ENCODE measurements at places on chromosomes 6 and 20. TPM values are rescaled to one million over a fixed set of nuclear protein-coding genes. Genes with fewer than 3 reads are reported as not detected.

The AVP gene
- total RNA-seq = not detected

The CCN6 gene
- 0.47 TPM for total RNA-seq

The TMEM74B gene
- 18.3 TPM for total RNA-seq

The OPRL1 gene
- total RNA-seq = 0.33 TPM

The NCOA6 gene
- total RNA-seq = 17.7 TPM

The TMEM200A gene
- 0.04 TPM for total RNA-seq

The ARMC12 gene
- total RNA-seq = 0.35 TPM

The TSBP1 gene
- total RNA-seq = not detected

The LINC00237 gene
- not detected for total RNA-seq

The GCNT2 gene
- 1.8 TPM for total RNA-seq

- DNase-seq = no peak
These were observed 176.9 kb downstream of the DTNBP1 start for GRCh38 chr6:15485936-15486335.

- no peak for DNase-seq
These were observed 86.4 kb downstream of the ADGRG6 start for GRCh38 chr6:142387997-142388815.

- no peak for DNase-seq
These were observed 44.7 kb downstream of the RSPH3 start for GRCh38 chr6:158955255-158955654.

GRCh38 chr20:51098284-51098810, 75.4 kb upstream of the KCNG1 start:
- no peak for DNase-seq

DNA sequence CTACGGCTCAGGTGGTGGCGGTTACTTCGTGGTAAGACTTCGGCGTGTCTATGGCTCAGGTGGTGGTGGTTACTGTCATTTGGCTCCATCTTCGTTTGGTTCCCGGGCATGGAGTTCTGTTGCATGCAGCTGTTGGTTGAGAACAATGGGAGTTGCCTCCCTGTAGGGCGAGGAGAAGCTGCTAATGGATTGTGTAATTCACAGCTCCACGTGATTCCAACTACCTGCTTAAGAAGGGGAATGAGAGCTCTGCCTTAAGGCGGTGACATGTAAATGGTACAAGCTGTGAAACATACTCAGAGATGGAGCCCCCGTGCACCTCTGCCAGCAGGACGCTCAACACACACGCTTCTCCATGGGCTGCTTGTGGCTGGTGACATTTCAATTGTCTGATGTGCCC, 12.4 kb upstream of the DACT2 start:
- no peak for DNase-seq

DNA sequence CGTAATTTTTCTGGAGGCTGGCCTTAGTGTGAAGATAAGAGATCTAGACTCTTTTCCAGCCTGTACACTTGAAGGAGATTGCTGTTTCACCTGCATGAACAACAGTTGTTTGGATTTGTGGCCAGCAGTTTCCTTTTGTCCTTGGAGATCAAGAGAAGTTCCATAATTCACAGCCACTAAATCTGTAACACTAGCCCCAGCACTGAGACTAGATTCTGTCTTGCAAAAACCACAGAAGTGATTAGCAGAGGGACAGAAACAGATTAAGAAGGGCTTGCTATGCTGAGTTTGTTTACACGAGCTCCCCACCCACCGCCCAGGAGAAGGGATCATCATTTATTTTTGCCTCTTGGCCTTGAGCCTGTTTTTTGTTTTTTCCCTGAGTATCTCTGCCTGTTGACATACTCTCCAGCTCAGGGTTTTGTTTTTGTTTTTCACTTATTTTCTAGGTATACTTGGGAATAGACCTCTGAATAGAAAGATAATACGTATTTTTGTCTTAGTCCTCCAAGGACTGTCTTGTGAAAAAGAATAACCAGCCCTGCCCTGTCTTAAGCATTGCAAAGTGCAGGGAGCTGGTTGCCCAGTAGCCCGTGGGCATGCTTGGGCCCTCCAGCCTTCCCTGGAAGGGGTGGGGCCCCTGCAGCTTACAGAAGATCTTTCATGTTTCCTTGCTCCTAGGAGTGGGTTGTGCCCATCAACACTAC, 93.1 kb upstream of the SOX4 start:
- no peak for DNase-seq

DNA sequence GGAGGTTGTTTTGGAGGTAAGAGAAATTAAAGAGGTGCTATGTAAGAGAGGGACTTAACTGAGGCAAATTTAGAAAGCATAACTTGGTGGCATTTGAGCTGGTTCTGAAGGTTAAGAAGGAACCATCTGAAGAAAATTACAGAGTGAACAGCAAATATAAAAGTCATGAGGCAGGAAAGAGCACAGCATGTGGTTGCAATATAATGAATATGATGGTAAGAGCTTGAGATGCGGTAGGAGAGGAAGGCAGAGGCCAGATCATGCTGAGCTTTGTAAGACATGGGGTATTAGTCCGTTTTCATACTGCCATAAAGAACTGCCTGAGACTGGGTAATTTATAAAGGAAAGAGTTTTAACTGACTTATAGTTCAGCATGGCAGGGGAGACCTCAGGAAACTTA, 279.1 kb downstream of the UTRN start:
- no peak for DNase-seq

GRCh38 chr20:32822225-32822624, 2.5 kb downstream of the MAPRE1 start:
- no peak for DNase-seq

GRCh38 chr6:121694801-121695251, 259.4 kb downstream of the GJA1 start:
- DNase-seq = no peak

GRCh38 chr6:37334047-37334446, 19.7 kb upstream of the RNF8 start:
- DNase-seq = no peak

DNA sequence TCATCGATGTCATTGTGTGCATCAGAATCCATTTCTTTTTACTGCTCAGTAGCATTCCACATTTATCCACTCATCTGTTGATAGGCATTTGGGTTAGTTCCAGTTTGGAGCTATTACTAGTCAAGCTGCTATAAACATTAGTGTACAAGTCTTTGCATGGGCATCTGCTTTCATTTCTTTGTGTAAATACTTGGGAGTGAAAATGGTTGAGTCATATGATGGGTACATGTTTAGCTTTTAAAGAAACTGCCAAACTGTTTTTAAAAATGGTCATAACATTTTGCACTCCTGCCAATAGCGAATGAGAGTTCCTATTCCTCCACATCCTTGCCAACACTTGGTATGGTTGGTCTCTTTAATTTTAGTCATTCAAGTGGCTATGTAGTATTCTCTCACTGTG, 21.2 kb upstream of the SLC22A2 start:
- no peak for DNase-seq

DNA sequence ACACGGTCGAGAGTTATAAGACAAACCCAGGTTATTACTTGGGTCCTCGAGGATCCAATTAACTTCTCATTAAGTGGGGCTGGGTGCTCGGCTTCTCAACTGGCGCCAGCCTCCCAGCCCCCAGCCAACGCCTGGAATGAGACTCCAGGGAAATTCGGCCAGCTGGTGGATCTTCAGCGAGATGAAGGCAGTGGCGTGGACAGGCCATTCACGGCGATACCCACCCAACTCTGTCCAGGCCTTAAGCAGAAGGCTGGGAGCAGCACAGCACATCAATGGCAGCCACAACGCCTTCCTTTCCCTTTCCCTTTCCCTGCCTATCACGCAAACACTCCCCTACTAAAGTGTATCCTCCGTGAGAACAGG, 868 bp downstream of the METTL24 start:
- no peak for DNase-seq

DNA sequence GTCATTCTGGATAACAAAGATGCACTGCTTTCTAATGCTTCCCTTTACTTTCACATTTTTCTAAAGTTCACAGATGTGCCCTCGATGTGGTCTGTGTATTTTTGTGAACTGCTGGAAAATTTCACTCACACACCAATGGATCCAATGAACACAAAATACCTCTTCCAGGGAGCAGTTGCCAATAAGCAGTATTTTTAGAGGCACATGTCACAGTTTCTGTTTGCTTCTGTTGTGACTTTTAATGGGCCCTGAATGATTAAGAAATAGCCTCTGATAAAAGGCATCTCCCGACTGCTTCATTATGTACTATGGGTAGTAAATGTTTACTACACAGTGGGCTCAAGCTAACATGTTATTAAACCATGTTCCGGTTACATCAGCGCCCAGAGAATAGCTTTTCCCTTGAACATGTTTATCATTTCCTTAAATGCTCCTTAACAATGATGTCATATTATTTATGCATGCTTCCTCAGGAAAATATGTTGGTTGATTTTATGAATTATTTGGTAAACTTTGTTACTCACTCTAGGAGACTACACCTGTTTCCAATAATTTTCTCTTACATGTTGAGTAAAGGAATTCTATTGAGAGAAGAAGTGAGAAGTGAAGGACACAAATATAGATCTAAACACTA, 188.0 kb downstream of the KCNQ5 start:
- DNase-seq = no peak

DNA sequence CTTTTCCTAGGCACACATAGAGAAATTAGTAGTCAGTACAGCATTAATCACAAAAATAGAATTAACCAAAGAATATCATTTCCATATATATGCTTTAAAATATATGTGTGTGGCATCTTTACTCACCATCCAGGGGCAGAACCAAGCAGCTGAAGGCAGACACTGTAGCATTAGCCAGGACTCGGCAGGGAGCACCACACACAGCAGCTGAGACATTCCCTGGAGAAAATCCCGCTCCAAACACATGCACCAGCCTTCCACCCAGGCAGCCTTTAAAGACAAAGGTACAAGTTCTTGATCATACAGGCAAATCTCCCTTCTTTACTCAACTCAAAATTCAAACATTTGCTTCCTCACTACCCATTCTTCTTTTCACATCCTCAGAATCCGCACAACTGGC, 64.7 kb downstream of the PKHD1 start:
- no peak for DNase-seq

DNA sequence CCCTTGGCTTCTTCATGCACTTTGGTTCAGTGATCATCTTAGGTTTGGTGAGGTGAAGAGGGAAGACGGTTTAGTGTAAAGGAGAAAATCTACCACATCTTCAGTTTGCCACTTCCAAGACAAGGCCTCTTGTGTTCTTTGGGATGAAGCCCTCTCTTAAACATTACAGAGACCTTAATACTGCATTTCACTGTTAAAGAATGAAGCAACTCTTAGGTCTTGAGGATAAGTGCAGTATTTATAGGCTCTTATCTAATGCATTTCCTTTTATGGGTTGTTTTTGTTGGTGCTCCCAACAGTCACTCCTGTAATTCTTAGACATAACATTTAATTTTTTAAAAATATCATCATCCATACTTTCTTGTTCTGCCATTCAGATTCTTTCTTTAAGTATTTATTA, 139.9 kb upstream of the LAMP5 start:
- DNase-seq = no peak

- no peak for DNase-seq
These were observed 249.7 kb upstream of the AFDN start for GRCh38 chr6:167576828-167577503.

GRCh38 chr6:142251930-142252445, 49.8 kb upstream of the ADGRG6 start:
- no peak for DNase-seq

- DNase-seq = no peak
These were observed 9.5 kb downstream of the AHI1 start for GRCh38 chr6:135488023-135488422.

DNA sequence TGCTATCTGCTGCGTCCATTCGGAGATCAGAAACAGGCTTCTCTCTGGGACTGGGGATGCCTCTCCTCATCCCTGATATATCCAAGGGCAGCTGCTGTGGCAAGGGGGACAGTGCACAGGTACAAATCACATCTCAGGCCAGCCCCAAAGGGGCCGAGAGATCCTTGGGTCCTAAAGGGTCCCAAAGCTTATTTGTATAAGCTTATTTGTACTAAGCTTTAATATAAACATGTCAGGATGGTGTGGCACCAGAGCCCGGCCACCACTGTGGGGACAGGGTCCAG, 45.3 kb downstream of the FGD2 start:
- DNase-seq = no peak

- peak; percentile 62 for DNase-seq
These were observed 52.8 kb upstream of the BMP6 start for GRCh38 chr6:7673063-7673536.

GRCh38 chr20:32664678-32665159, 9.0 kb downstream of the C20orf203 start:
- DNase-seq = no peak

DNA sequence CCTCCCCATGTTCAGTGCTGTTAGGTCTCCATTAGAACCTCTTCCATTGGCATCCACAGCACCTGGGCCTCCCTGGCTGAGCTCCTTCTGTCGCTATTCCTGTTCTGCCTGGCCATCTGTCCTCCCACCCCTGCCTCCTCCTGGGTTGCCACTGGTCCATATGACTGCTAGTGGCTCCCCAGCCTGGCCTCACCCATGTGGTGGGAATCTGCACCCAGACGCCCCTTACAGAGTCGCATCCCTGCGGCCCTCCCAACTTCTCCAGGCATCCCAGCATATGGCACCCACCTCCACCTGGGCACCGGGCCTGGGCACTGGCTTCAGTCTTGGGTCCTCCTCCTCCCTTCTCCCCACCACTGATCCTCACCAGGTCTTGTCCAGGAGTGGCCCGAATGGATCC, 7.7 kb downstream of the CDC25B start:
- DNase-seq = no peak

DNA sequence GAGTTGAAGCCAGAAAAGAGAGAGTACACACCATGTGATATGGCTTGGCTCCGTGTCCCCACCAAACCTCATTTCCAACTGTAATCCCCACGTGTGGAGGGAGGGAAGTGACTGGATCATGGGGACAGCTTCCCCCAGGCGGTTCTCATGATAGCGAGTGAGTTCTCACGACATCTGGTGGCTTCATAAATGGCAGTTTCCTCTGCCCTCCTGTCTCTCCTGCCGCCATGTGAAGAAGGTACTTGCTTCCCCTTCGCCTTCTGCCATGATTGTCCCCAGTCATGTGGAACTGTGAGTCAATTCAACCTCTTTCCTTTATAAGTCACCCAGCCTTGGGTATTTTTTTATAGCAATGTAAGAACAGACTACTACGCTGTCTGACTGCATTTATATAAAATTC, 40.3 kb downstream of the TAF4 start:
- DNase-seq = no peak

DNA sequence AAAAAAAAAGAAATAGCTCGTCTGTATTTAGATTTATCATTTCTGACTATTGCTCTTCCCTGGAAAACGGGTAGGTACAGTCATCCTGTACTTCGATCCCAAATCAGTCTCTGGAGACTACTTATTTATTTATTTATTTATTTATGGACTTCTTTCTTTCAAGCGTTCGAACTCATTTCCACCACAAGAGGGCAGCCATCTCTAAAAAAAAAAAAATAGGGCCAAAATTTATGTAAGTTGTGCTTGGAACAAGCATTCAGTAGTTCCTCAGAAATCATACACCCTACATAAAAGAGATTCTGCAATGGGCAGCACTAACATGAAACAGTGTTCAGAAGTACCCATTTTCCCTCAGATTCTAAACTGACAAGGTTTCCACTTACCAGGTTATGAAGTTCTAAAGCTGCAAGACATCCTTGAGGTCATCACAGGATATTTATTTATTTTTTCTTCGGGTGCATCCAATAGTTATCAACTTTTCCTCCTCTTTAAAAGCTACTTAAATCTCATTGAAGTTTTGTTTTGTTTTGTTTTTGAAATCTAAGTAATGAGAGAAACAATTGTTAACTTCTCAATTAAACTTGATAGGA, 1.9 kb upstream of the BMP2 start:
- DNase-seq = peak; percentile 7
